CD4-positive, CD25-positive, alpha-beta regulatory T cell (primary cell): ENCODE measurements at places on chromosomes 1 and 21. TPM values are rescaled to one million over a fixed set of nuclear protein-coding genes. Genes with fewer than 3 reads are reported as not detected.

Gene MAP3K21
- polyA plus RNA-seq = not detected

Gene TMEM79
- polyA plus RNA-seq = 6.2 TPM

- DNase-seq = no peak
- no peaks in the 10 kb centered on the region for H3K4me1 ChIP-seq
- H3K27me3 ChIP-seq = no peaks in the 10 kb centered on the region
These were observed 39.4 kb downstream of the PLXNA2 start for GRCh38 chr1:208204779-208205178.

DNA sequence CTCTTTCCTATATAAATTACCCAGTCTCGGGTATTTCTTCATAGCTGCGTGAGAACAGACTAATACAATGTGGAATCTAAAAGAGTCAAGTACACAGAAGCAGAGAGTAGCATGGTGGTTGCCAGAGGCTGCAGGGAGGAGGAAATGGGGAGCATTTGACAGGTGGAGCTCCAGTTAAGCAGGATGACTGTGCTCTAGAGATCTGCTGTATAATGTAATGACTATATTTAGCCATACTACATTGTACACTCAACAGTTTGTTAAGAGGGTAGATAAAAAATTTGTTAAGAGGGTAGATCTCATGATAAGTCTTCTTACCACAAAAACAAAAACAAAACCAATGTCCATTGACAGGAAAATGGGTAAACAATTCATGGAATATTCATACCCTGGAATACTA lies 82.1 kb downstream of the MT1HL1 start:
- H3K4me1 ChIP-seq = no peaks in the 10 kb centered on the region
- H3K27ac ChIP-seq = no peak overlapping the region
- DNase-seq = no peak
- H3K27me3 ChIP-seq = peaks cover 2% of the 10 kb centered on the region

DNA sequence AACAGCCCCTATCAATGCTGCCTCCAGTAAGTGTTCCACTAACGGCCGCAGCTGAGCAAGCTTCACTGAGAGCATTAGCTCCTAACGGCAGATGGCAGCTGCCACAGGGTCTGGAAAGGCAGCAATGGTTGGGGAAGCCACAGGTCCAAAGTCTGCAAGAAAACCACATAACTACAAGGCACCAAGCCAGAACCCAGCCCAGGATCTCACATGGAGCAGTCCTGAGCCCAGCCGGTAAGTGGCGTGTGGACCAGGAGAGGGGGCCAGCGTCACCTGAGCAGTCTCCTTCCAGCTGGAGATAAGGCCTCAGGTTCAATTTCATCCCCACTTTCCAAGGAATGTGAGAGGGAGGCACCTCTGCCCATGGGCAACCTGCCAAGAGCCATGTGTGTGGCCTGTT lies 13.2 kb downstream of the SYT2 start:
- no peak for DNase-seq
- no peak overlapping the region for H3K27ac ChIP-seq
- H3K36me3 ChIP-seq = no peaks in the 10 kb centered on the region
- no peak overlapping the region for H3K4me3 ChIP-seq
- no peaks in the 10 kb centered on the region for H3K4me1 ChIP-seq

GRCh38 chr1:172545396-172546004 lies 12.6 kb downstream of the SUCO start:
- H3K27ac ChIP-seq = no peak overlapping the region
- H3K36me3 ChIP-seq = peaks cover 3% of the 10 kb centered on the region
- H3K27me3 ChIP-seq = no peaks in the 10 kb centered on the region
- no peak overlapping the region for H3K4me3 ChIP-seq

DNA sequence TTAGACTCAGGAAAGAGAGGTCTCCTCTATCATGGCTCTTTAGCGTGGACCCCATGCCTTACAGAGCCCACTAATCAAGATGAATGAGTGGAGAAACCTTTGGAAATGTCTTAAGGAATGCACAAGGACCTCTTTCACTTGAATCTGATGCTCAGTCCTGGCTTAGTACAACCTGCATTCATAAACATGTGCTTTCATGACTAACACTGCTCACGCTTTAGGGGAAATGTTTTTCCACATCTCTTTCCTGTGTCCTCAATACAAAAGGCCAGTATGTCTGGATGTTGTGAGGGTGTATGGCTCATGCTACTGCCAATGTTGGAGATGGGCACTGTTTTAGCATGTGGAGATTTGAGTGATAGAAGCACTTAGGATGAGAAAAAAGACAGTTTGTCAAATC lies 14.2 kb upstream of the GNG12 start:
- DNase-seq = no peak
- no peak overlapping the region for H3K27ac ChIP-seq
- H3K4me1 ChIP-seq = no peaks in the 10 kb centered on the region
- no peaks in the 10 kb centered on the region for H3K36me3 ChIP-seq

- H3K36me3 ChIP-seq = no peaks in the 10 kb centered on the region
- DNase-seq = no peak
- no peaks in the 10 kb centered on the region for H3K27me3 ChIP-seq
- H3K4me3 ChIP-seq = no peak overlapping the region
- H3K4me1 ChIP-seq = peaks cover 7% of the 10 kb centered on the region
- H3K27ac ChIP-seq = no peak overlapping the region
These were observed 156.5 kb downstream of the CASZ1 start for GRCh38 chr1:10639775-10640578.
